ENCODE measurements at places on chromosomes 16 and 17.

DNA sequence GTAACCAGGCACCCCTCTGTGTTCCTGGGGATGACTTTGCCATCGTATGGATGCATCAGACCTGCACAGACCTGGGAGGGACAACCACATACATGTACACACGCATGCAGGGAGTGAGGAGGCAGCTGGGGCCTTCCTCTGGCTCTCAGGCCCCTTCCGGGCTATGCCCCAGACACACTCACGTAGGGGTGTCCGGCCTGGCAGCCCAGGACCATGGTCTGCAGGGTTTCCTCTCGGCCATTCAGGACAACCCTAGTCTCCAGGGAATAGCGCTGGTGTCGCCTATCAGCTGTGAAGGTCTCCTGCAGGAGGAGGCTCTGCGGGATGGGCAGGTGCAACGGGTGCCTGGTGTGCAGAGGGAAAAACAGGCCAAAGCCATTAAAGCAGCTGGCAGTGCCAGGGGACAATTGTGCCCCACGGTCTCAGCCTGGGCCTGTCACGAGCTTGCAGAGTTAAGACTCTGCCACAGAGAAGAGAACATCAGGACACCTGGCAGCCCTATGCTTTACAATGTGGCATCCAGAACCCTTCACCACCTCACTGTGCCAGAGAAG is 101.4 kb downstream of the RMI2 start:
- no peak for DNase-seq

DNA sequence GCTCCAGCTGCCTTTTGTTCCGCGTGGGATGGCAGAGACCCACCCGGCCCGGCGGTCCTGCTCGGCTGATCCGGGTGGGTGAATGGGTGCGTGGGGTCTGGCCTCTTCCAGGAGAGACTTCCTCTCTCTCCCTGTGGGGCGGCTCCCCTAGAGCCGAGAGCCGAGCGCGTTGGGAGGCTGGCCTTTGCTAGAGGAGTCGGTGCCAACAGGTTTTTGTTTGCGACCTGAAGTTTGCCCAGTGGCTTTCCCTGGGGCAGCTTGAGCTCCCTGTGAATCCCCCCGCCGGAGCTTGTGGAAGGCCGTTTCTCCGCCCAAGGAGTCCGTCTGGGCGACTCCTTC is 970 bp downstream of the EPN2 start:
- DNase-seq = no peak

DNA sequence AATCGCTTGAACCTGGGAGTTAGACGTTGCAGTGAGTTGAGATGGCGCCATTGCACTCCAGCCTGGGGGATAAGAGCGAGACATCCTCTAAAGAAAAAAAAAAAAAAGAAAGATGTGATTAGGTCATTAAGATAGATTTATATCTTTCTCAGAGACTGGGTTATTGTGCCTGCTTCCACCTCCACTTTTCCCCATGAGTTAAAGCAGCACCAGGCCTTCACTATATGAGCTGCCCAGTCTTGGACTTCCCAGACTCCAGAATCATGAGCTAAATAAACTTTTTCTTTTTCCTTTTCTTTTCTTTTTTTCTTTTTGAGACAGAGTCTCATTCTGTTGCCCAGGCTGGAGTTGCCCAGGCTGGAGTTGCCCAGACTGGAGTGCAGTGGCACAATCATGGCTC is 19.4 kb upstream of the CDH1 start:
- no peak for DNase-seq

- DNase-seq = no peak
Measured at GRCh38 chr16:31277659-31278260, 18.0 kb downstream of the ITGAM start.

DNA sequence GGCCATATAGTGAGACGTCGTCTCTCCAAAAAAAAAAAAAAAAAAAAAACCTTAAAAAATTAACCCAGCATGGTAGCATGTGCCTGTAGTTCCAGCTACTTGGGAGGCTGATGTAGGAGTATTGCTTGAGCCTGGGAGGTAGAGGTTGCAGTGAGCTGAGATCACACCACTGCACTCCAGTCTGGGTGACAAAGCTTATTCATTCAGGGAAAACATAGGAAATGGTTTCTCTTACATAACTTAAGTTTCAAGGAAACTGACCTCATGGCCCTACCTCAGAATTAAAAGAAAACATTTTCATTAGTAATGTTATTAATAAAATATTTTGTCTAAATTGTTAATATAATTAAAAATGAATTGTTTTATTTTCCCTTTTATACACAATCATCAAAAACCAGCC is 31.4 kb downstream of the COG1 start:
- DNase-seq = no peak

- DNase-seq = no peak
Measured at GRCh38 chr16:683396-684070, 601 bp downstream of the JMJD8 start.

- DNase-seq = no peak
Measured at GRCh38 chr16:533391-534123, 6.0 kb downstream of the CAPN15 start.

- DNase-seq = no peak
Measured at GRCh38 chr16:23371368-23371767, 69.3 kb downstream of the SCNN1B start.

DNA sequence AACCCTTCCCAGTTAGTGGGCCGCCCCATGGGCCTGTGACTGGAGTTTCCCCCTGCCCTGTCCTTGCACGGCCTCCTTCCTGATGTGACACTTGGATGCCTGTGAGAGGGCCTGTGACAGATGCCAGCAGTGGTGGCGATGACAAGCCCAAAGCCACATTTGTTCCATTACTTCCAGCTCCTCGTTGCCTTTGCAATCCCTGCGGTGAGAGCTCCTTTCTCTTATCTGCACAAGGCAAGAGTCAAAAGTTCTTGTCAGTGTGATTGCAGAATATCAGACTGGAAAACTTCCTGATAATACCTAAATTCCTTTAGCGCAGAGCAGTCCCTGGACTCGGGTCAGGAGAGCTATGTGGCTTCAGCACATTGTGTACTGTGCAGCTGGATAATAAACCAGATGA is 54.4 kb upstream of the ARHGAP44 start:
- DNase-seq = no peak

DNA sequence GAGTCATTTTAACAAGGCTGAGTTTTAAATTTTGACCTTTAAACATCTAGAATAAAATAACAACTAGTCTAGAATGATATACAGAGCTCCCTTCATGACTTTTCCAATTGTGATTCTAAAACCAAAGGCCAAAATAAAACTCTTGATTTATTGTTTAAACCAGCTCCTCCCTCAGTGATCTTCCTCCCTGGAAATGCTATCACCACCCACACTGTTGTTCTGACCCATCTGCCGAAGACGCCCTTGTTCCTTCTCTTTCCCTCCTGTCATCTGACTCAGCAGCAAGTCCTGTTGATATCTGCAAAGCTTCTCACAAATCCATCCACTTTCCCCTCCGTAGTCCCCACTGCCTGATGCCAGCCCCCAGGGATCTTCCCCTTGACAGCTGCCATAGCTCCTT is 231.6 kb upstream of the DYNLRB2 start:
- no peak for DNase-seq

DNA sequence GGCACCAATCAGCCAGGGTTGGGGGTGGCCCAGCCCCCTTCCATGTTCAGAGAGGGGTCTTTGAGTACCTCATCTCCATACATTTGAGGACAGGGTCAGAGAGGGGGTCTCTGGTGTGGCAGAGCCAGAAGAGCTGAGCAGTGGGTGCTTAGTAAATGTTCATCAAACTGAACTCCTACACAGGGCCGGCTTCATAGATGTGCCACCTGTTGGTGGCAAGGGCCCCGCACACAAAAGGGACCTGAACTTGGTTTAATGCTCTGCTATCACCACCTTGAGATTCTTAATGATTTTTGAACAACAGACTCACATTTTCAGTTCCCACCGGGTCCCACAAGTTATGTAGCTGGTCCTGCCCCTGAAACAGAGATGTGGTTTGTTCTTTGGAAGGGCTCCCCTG is 9.0 kb upstream of the C1QL1 start:
- no peak for DNase-seq

GRCh38 chr17:55806745-55807495 is 56.1 kb downstream of the PCTP start:
- DNase-seq = no peak

DNA sequence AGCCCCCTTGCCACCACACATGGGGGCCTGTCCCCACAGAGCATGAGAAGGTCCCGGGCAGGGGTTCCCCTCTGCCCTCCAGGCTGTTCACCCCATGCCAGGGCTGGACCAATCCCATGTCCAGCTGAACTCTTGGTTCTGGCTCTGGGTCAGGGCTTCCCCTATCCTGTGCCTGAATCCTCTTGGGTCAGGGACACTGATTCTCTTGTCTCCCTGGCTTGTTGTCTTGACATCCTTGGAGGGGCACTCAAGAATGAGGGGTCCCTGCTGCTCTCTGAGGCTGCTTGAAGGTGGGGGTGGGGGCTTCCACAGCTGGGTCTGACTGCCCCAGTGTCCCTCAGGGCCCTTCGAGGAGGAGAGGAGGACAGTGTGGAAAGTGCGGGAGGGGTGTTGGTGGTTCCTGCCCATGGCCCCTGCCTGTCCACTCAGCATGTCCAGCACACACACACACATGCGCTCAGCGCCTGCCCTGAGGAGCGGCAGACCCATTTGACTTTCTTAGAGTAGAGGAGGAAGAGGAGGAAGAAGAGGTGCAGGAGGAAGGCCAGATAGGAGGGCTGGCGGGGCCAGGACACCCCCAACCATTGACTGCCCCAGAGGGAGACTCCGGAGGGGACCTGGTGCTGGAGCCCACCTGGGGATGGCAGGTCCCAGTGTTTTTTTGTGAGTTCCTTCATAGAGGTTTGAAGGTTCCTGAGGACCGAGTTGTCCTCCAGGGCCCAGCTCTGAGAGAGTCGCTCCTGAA is 47.0 kb downstream of the TNFRSF13B start:
- DNase-seq = no peak

DNA sequence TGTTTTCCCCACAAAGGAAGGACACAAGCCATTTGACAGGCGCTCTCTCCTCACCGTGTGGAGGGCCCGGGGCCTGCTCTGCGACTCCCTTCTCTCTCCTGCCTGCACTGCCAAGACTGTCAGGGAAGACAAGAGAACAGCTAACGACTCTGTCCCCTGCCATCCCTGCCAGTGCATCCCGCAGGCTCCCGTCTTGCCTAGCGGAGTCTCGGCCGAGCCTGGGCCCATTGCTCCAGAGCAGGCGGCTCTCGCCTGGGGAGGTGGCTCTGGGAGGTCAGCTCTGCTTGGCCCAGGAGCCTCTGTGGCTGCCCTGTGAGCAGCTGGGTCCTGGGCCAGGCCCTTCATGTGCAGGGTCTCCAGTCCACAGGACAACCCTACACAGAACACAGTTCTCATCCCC is 53.0 kb downstream of the WNT3 start:
- DNase-seq = no peak

DNA sequence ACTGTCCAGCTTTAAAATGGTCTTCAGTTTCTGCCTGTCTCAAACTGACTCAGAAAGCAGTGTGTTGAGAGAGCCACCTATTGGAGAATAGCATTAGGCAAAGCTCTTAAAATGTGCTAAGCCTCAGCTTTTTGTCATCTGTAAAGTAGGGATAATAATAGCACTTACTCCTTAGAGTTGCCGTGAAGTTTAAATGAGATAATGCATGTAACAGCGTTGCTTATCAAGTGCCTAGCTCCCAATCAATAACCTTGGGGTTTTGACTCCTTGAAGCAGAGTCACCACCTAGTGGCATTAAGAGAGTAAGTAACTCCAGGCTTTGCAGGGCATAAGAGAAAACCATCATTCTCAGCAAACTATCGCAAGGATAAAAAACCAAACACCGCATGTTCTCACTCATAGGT is 163.3 kb downstream of the HS3ST2 start:
- DNase-seq = no peak

- DNase-seq = no peak
Measured at GRCh38 chr17:82929676-82930042, 89.8 kb upstream of the ZNF750 start.

DNA sequence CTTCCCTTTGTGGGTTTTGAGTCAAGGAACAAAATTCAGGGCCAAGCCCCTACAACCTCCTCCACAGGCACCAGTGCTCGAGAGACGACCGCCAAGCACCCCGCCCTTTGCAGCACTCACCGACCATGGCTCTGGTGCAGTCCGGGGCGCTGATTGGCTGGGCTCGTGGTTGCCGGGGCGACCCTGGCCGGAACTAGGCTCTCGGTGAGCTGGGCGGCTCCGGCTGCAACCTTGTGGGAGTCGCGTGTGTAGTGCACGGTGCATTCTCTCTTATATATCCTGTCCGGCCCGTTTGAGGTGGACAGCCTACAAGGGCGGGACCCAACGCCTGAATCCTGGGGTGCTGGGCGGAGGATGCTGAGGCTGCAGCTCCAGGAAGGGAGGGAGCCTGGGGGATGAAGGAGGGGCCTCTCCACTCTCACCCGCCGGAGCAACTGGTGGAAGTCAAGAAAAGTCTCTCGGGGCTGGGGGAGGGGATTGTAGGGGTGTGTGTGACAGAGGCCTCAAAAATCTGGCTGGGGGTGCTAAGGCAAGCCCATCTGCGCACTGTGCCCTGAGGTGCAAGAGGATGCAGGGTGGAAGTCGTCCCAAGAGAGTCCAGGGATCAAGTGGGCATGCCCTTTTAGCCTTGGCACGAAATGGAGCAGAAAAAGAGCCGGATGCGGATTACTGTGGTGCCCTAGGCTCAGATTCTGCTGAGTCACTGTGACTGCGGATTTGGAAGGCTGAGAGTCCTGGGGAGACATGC is at the start of gene NQO1:
Gene NQO1, minus strand, starts transcription at position 248 of the 748 bp plus-strand sequence. Its CDS starts 121 bp downstream, at position 127.
- DNase-seq = peak; percentile 73

- no peak for DNase-seq
Measured at GRCh38 chr17:78591263-78591671, 14.1 kb upstream of the DNAH17 start.

DNA sequence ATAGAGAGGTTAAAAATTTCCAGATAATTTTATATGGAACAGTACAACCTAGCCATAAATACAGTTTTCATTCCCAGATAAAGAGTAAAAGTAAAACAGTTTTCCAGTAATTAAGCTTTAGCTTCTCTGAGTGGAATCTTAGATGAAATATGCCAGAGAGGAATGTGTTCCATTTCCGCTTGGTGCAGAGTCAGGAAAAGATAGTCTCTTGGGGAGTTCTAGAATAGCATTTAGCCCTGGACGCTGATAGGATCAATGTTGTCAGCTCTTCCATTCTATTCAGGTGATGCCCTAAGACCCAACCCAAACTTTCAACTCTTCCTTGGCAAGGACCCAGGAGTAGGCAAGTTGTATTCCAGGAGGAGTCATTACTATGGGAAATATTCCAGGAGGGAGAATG is 30.9 kb upstream of the ABCA3 start:
- no peak for DNase-seq

DNA sequence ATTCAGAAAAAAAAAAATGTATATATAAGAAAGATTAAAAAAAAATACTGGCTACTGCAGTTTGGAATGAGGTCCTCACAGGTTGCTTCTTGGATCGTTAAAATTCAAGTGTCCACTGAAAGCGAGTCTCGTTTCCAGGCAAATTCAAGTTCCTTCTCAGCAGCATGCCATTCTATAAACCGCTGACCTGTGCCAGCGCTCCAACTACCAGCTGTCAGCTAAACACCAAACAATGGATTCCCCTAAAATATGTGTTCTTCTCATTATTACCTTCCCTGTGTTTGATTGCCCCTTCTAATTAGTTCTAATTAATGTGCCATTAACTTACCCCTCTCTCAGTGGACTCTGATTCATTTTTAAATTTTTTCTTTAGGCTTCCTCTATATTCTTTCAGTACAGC is 92.4 kb downstream of the DNAH9 start:
- no peak for DNase-seq

Measured in activated CD8-positive, alpha-beta memory T cell treated with anti-CD3 and anti-CD28 coated beads for 4 hours (primary cell).